Lower leg skin (tissue), 4 donors: ENCODE measurements at places on chromosomes 4 and X.

DNA sequence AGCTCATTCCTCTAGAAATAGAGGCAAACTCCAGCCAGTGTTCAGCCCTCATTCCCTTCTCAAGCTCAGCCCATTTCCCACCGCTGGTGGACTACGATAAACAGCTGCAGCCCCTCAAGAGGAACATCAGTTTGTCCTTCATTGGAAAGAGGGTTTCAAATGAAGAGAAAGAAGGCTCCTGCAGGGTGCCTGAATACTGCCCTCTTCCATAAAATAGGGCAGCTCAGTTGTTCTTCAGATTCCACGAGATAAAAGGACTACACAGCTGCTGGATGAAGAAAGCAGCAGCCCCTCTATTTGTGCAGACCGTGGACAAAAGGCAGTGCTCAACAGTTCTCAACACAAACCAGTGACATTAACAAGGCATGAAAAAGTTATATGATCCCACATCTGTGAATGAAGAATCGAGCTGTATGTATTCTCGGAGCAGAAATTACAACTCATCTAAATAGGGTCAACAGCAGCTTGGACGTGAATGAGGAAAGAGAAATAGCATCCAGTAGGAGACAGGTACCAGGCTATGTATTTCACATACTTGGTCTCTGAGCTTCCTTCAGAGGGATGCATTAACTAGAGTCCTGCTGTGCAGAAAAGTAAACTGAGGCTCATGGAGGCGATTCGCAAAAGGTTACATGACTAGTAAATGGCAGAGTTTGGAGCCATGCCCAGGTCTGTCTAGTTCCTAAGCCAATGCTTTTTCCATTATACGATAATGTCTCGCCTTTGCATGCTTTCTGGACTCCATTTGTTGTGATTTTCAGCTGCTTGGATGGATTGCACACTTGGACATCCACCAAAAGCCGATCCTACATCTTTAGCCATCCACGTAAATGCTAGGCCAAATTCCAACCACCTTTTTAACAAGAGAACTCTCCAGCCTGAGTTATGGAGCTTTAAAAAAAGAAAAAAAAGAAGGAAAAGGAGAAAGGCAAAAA is 301.2 kb upstream of the PPARGC1A start:
- DNase-seq: no peak

- DNase-seq: no peak
Observed at GRCh38 chrX:38754818-38755718, 46.2 kb upstream of the MID1IP1 start.

GRCh38 chr4:2254665-2255500 is 7.0 kb downstream of the MXD4 start:
- peak; percentile 82 for DNase-seq

DNA sequence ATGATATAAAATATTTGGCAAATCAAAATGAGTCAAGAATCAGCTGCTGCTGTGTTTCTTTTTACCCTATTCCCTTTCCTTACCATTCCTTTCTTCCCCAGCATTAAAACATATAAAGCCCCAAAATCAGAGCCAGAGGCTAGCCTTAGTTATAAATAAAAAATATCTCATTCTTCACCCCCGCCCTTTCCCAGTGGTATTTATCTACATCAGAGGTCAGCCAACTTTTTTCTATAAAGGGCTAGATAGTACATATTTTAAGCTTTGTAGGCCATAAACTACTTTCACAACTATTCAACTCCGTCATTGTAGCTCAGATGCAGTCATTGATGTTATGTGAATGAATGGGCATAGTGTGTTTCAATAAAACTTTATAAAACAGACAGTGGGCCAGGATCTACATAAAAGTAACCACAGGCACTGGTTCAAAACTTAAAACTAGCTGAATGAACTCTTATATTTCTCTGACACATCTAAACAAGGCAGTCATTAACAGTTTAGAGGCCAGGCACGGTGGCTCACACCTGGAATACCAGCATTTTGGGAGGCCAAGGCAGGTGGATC is 30.5 kb upstream of the TCEANC start:
- DNase-seq: no peak

- DNase-seq: peak; percentile 68
Observed at GRCh38 chr4:5685296-5685695, 23.1 kb downstream of the EVC2 start.

DNA sequence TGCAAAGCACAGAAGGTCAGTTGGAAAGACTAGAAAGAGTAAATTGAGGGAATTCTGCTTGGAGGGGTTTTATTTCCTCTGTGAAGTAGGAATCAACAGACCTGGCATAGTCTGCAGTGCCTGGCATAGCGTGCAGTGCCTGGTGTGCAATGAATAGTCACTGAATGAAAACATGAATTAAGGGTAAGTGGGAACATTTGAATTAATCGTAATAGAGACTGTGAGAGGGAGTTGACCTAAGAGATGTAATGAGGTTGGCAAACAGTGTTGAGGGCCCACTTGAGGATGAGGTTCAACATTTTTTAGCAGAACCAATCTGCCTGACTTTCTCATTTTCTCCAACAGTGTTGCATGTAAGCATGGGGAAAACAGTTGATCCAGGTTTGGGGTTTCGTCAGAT is 377.2 kb upstream of the FTHL17 start:
- DNase-seq: no peak

- DNase-seq: no peak
Observed at GRCh38 chrX:44747969-44748368, 95.9 kb upstream of the DUSP21 start.

DNA sequence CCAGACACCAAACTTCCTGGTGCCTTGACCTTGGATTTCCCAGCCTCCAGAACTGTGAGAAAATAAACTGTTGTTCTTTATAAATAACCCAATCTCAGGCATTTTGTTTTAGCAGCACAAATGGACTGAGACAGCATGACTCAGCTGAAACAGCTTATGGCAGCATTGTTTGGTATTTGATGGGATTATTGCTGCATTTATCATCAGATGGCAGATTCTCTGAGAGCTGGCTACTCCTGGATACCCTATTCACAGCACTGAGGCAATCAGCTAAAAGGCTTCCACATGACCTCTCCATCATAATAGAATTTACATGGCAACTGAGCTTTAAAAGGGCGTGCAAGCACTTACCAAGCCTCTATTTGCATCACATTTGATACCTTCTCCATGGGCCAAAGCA is 623.1 kb upstream of the CPEB2 start:
- DNase-seq: no peak

GRCh38 chr4:78496021-78496643 is 55.4 kb upstream of the ANXA3 start:
- DNase-seq: no peak

GRCh38 chr4:7429069-7429416 is 5.7 kb downstream of the PSAPL1 start:
- no peak for DNase-seq

DNA sequence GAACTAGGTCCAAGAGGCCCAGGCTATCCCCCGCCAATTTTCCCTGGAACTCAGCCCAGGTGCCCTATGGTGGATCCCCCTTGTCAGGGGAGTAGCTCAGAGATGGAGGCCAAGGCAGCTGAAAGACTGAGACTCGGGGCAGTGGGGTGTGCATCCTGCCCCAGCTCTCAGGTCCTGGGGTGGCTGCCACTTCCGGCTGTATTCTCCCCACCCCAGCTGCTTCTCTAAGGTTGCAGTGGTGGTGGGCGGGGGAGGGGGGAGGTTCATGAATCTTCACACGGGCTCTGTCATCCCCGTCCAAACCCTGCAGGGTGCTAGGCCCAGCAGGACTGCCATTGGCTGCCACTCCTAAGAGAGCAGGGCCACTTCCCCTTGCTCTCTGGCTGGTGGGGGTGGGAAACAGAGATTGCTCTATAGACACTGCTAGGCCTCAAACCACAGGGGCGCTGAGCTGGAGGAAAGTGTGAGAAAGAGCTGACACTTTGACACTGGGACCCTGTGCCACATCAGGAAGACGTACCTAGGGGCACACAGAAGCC is 1.5 kb downstream of the SASH3 start:
- no peak for DNase-seq

DNA sequence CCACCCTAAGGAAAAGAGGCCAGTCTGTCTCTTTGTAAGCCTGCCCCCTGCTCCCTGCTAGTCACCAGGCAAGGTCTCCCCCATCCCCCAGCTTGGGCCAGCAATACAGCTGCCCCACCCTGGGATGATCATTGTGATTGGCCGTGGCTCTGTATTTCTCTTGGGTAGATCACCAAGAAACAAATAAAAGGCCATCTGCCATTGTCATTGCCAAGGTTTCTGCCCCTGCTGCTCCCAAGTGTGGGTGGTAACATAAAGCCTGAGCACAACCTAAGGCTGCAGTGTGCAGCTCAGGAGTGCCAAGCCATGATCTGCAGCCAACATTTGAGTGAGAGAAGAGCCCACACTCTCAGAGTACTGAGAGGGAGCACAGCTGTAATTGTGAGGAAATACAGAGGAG is 241.0 kb upstream of the POF1B start:
- DNase-seq: no peak

- DNase-seq: no peak
Observed at GRCh38 chr4:85979276-85979675, 380.6 kb downstream of the MAPK10 start.

DNA sequence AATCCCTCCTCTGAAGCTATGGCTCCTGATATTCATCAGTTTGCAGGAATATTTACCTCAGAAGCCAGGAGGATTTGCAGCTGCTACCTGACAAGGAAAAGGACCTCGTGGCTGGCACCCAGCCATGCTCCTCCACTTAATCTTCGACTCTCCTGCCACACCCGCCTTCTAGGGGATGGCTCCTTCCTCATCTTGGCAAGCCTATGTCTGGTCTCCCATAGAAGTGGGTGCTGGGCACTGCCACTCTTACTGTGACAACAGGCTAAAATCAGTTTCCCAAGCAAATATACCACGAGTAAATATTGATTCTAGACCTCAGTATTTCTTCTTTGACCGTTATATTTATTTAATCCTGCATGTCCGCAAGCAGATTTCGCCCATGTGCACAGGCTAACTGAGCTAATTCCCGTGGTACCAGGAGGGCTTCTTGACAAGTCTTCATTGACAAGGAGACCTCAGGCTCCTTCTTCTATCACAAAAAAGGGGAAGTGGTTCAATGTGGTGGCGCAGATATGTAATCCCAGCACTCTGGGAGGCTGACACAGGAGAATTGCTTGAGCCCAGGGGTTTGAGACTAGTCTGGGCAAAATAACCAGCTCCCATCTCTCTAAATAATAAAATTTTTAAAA is 52.6 kb upstream of the DCTD start:
- DNase-seq: no peak

- no peak for DNase-seq
Observed at GRCh38 chrX:74272230-74272629, 31.8 kb upstream of the ZCCHC13 start.

GRCh38 chr4:18686338-18687037 is 664.9 kb upstream of the LCORL start:
- DNase-seq: no peak

DNA sequence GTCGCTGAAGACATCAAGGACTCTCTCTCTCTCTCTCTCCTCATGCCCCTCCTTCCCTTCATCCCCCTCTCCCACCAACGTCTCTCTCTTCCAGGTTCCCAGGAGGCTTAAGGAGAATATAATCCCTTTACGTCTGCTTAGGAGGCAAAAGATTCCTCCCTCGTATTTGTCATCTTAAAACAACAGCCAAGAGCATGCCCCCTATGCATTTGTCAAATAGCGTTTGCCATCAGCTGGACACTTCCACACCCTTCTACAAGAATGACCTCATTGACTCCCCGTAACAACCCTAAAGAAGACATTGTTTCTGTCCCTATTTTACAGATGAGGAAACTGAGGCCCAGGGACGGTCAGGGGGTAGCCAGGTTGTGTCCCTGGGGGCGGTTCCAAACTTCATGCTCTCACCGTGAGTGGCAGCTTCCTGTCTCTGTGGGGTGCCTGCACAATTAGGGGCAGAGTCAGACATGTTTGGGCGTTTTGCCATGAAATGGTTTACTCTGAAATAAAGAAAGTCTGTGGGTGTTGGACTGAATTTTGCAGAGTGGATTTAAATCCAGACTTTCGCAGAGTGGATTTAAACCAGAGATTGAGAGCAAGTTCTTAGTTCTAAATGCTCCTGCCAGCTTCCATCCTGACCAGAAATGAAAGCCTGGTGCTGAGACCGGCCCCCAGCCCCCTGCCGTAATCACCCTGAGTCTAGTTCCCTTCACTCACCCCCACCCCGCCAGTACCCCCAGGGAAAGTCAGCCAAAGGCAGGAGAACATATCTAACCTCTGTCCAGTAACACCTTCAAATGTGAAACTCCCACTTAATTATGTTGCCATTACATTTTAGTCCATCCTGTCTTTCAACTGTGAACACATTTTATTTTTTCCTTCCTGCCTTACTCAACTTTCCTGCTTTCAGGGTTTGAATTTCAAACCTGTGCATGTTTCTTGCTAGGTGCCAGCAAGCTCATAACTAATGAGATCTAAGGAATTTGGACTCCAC is 44.3 kb upstream of the TBL1X start:
- DNase-seq: no peak

DNA sequence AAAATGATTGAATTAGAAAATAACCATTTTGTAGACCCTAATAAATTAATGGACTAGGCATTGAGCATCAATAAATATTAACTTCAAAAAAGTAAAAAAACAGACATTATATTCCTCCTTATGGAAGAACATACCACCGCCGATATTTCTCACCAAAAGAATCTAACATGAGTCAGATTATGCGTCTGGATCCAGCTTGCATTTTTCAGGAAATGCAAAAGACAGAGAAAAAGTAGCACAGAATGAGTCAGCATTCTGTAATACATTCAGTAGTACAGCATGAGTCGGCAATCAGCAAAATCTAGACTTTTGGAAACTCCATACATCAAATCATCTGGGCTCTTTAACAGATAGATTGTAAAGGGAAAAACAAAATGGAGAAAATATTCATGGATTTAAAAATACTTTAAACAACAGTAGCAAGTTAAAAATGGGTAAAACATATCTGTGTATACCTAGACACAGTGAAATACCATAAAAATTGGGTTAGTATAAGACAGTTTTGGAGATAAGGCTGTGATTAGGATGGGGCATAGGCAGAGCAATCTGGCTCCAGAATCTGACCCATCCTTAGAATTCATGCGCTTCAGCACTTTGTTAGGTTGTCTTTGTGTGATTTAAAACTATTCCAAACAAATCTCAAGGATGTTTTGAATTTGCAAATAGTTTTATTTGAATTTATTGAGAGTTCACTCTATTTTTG is 633.0 kb upstream of the FAM241A start:
- DNase-seq: no peak

- DNase-seq: no peak
Observed at GRCh38 chrX:107632346-107632745, 4.0 kb downstream of the PRPS1 start.

GRCh38 chr4:143773998-143774895 is 73.8 kb upstream of the FREM3 start:
- peak; percentile 15 for DNase-seq

- no peak for DNase-seq
Observed at GRCh38 chr4:97235521-97235920, 907.8 kb downstream of the STPG2 start.

- no peak for DNase-seq
Observed at GRCh38 chr4:17812125-17812524, 1.3 kb downstream of the NCAPG start.

GRCh38 chr4:1628892-1629698 is 55.0 kb downstream of the FAM53A start:
- DNase-seq: peak; percentile 30

DNA sequence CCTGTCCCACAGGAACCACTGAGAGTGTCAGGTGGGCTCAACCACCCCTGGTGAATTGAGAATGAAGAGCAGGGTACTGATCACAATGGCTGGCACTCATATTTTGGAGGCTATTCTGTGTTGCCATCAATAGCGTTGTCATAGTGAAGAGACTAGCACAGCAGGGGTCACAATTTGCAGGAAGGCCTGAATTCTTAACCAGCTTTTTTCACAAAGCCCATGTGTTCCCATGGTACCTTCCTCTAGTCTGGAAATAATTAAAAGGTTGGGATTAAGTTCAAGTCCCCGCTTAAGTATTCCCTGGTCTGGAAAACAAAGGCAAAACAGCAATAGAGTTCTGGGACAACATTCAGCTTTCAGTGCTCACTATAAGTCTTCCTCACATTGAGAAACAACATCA is 1051.7 kb downstream of the C4orf33 start:
- DNase-seq: no peak
